ENCODE measurements at places on chromosomes 4 and X. TPM values are rescaled to one million over a fixed set of nuclear protein-coding genes. Genes with fewer than 3 reads are reported as not detected.

CCDC110 gene
- total RNA-seq, result not detected

P2RY8 gene
- not detected for total RNA-seq

TLL1 gene
- total RNA-seq, result not detected

IBSP gene
- not detected for total RNA-seq

GLRA3 gene
- not detected for total RNA-seq

SYAP1 gene
- total RNA-seq, result 32.5 TPM

RIBC1 gene
- total RNA-seq, result 2.6 TPM

AREG gene
- total RNA-seq, result 173 TPM

MAP7D2 gene
- total RNA-seq, result 0.03 TPM

HPSE gene
- total RNA-seq, result 1.4 TPM

ARAP2 gene
- total RNA-seq, result 10.7 TPM

Measured in HT-29 (cell line).